ENCODE measurements at places on chromosomes 16 and 17.

- no peak for DNase-seq
Observed at GRCh38 chr17:74485841-74486240, 19.4 kb downstream of the CD300A start.

- no peak for DNase-seq
Observed at GRCh38 chr17:39484178-39484577, 22.9 kb downstream of the CDK12 start.

DNA sequence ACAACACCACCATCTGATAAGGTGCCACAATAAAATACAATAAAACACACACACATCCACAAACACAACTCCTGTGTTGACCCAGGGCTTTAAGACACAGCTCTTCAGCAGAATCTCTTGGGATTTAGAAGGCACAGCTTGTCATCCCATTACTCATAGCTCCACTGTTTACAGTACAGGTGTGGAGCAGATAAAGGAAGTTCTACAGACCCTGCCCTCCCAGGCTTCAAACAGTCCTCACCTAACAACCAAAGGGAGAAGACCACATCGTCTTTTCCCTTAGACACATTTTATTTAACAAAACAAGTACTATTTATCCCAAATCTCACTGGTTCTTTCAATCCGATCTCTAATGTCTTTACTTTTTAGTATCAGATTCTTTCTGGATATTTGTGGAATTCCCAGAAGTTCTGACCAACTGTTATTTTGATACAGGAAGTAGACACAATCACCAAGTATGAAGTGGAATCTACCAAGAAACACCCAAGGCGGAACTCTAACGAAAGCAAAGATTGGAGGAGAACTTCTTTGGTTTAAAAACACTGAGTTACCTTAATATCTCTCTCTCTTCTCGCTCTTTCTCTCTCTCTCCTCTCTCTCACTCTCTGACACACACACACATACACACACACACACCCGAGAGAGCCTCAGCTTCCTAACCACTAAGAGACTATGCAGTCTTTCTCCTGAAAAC is 46.1 kb downstream of the CYTH1 start:
- peak; percentile 40 for DNase-seq

DNA sequence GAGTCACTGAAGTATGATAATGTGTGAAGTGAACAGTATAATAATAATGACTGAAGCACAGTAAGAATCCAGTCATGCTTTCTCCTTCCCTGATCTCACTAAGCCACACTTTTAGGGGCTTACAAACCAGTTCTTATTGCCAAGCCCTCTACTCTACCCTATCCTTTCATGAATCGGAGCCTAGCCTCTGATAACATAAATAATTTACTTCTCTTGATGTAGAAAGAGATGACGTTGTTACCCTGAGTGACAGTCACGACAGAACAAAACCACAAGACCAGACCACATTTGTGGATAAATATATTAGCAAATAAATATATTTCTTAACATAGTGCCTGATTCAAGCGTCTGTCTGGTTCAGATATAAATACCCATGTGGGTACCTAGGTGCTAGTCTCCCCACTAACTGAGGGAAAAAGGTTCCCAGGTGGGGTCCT is 1.4 kb upstream of the SUPT4H1 start:
- no peak for DNase-seq

DNA sequence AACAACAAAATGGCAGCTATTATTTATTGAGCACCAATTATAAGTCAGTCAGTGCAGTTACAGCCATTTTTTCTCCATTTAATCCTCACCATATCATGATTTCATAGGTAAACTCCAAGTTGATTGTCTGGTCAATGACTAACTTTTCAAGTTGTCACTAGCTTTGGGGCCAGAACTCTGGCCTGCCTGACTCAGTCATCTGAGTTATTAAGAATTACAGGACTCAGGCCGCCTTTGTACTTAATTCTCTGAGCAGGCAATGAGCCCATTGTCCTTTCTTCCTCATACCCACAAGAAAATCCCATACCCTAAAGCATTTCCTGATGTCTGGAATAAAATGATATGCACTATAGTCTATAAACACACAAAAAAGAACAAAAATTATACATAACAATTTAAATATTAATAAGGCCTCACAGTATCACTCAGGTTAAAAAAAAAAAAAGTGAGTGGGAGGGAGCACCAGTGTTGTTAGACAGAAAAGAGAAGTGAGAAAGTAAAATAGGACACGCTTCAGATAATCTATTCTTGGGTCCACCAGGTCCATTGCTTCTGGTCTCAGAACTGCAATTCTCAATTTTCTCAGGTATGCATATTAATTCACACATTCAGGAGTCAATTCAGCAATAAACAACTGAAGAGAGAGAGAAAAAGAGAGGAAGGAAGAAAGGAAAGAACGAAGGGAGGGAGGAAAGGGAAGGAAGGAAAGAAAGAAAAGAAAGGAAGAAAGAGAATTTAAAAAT is 70.2 kb downstream of the SPAG9 start:
- no peak for DNase-seq

DNA sequence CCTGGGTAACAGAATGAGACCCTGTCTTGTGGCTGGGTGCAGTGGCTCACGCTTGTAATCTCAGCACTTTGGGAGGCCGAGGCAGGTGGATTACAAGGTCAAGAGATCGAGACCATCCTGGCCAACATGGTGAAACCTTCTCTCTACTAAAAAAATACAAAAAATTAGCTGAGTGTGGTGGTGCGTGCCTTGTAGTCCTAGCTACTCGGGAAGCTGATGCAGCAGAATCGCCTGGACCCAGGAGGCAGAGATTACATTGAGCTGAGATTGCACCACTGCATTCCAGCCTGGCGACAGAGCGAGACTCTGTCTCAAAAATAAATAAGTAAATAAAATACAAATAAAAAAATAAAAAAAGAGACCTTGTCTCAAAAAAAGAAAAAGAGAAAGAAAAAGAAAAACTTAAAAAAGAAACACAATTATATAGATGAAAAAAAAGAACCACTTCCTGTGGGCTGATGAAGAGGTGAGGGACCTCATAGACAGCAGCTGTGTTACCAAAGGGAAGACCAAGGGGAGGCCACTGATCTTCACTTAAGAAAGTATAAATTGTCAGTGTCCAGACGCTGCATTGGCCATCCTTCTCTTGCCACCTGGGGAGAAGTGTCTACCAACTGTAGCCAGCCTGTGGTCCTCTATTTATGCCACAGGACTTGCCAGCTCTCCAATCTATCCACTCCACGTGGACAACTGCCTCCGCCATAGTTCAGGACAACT is 24.4 kb upstream of the SMG1 start:
- DNase-seq: no peak

DNA sequence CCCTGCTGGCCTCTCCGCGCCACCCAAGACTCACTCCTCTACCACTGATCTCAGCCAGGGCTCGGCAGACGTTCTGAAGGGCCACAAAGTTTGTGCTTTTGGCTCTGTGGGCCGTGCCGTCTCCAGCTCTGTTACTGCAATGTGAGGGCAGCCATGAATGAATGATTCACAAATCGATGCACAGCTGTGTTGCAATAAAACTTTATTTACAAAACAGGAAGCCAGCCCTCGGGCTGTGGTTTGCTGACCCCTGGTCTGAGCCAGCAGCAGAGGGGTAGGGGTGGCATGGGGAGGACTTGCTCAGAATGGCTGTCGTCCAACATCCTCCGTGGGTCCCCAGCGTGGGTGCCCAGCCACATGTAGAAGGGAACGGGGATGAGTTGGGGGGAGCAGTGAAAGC is 63.0 kb upstream of the PVALEF start:
- no peak for DNase-seq

GRCh38 chr16:11342021-11342855 is 3.0 kb upstream of the RMI2 start:
- no peak for DNase-seq

DNA sequence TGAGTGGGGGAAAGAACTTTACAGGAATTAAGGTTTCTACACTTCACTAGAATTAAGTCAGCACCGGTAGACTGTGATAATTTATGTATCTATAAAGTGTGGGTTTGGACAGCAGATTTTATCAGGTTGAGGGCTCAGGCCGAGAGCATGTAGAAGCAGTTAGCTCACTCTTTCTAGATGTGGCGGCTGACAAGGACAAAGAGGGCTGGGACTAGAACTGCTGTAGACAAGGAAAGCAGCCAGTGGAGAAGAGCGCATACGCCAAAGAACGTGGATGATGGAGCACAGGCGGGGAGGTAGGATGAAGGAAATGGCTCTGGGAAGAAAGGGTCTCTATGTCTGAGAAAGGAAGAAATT is 504 bp upstream of the GOSR1 start:
- no peak for DNase-seq
